ENCODE measurements at places on chromosomes 6 and 20. TPM values are rescaled to one million over a fixed set of nuclear protein-coding genes. Genes with fewer than 3 reads are reported as not detected.

Gene TSBP1
- total RNA-seq, result not detected

Gene MEP1A
- total RNA-seq, result not detected

Gene TREM2
- total RNA-seq, result not detected

Gene ZBP1
- total RNA-seq, result not detected

Gene SLC52A3
- not detected for total RNA-seq

Gene DEFB132
- not detected for total RNA-seq

Gene BHLHE23
- total RNA-seq, result not detected

Gene CFAP206
- 0.59 TPM for total RNA-seq

Gene TAP2
- total RNA-seq, result 19.5 TPM

Gene FOXS1
- total RNA-seq, result 23.1 TPM

Gene IL20RA
- 0.20 TPM for total RNA-seq

Gene GRM1
- total RNA-seq, result 0.07 TPM

Gene SYTL3
- 2.0 TPM for total RNA-seq

Gene CDH4
- 0.10 TPM for total RNA-seq

Gene KCNG1
- total RNA-seq, result 18.6 TPM

Gene UBR2
- 34.8 TPM for total RNA-seq

Gene HLA-DQA1
- total RNA-seq, result not detected

All from smooth muscle cell of the pulmonary artery (primary cell).